Stimulated activated CD4-positive, alpha-beta T cell treated with anti-CD3 and anti-CD28 coated beads, Interleukin-12 subunit alpha, Interleukin-12 subunit beta, amount 100 ng/mL, for 4 hours (primary cell): ENCODE measurements at places on chromosomes 1 and 21.

DNA sequence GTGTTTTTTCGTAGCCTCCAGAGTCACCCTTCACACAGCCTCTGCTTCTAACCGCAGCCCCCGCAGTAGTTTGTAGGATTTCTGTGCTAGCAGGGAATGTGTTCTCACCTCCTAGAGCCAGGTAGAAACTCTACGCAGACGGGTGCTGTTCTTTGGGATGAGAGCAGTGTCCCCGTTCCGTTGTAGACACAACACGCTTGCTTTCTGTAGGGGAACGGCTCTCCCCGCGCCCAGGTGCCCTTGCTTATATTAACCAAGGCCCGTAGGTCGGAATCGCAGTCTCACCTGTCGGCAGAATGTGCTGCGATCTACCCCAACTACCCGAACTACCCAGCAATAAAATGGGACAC, 111.8 kb upstream of the NBPF11 start:
- no peak for DNase-seq

GRCh38 chr1:196590012-196590708, 18.1 kb downstream of the KCNT2 start:
- no peak for DNase-seq

DNA sequence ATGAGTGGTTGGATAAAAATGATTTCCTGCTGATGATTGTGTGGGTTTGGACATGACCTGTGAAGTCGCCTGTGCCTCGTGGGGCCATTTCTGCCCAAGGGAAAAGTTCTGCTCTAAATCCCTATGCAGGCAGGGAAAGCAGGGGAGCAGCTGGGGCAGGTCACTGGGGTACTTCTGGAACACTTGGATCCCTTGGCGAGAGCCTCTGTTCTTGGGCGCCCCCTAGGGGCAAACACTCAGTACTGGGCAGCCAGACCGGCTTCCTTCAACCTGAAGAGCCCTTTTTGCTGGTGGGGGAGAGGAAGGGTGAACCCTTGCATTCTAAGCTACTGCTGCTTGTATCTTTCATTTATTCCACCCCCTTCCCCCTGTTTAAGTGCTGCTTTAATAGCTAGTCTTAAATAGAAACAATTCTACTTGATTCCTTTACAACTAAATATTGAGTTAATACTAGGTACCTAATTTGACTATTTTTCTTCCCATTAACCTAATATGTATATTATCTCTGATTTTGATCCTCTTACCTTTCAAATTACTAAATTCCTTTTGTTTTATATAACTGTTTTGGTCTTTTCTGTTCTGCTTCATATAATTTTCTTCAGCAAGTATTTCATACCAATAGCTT, 5.1 kb upstream of the CLEC20A start:
- DNase-seq = peak; percentile 38

GRCh38 chr1:220487297-220487820, 40.6 kb upstream of the MARK1 start:
- DNase-seq = no peak

DNA sequence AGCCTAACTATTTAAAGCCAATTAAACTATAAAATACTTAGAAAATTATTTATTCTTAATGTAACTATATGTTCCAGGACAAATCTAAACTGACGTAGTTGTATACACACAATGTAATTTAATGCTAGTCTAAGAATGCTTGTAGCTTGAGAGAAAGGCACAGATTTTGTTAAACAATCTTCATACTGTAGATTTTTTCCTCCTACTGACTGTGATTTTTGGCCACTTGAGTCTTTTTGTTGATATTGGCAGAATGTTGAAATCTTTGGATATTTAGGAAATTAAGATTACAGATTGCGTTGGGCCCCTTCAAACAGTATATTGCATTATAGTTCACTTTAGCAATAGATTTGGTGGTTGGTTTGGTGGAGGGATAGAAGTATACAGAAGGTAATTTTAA, 40.5 kb downstream of the ATF3 start:
- DNase-seq = no peak

DNA sequence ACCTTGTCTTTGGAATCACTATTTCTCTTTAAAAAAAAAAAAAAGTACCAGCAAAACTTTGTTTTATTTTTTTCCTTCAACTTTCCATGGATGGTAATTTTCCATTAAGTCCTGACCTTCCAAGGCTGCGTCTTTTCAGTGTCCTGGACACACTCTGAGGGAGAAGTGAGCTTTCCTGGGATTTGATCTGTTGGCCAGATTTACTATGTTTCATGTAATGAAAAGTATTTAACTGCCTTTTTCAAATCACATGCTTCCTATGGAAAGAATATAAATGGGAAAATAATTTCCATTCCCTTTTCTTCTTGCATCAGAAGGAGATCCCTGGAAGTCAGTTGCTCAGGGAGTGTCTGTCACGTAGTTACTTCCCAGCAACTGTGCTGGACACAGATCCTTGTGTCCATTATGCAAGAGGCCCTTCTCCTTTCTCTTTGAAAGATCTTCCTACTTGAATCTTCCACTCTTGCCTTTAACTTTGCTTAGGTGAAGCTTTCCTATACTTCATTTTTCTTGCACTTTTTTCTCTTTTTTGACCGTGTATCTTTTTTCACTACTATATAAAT, 59.3 kb downstream of the CENPF start:
- no peak for DNase-seq

GRCh38 chr1:117671781-117672501, 66.1 kb downstream of the TENT5C start:
- DNase-seq = no peak

DNA sequence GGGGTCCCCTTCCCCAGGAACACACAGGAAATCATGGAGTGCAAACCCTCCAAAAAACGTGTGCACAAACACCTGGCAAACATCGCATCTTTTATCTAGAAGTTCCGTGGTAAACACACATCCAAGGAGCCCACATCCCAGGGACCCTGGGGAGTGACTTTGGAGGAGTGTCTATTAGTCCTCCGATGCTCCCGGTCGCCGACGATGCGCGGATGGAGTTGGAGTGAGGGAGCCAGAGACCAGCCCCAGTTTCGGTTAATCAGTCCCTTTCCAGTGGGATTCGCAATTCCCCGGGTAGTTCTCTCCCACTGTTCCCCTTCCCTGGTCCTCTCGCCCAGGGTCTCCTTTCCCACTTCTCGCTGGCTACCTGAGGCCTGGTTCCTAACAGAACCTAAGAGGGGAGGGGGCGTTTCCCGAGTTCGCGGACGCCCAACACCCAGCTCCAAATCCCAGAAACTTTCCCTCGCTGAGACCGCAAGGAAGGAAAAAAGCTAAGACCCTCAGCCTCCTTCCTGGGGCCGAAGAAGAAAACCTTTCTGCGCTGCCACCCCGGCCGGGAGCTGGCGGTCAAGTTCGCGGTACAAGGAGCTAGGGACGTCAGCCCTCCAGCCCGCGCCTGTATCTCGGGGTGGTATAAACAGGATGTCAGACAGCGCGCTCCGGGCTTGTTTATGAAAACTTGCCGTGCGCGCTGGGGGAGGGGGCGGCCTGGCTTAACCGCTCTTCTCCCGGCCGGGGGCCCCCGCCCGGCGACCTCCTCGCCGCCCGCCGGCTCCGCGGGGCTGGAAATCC, 787 bp downstream of the JAK1 start:
- peak; percentile 44 for DNase-seq

- no peak for DNase-seq
Observed at GRCh38 chr1:117561551-117561950, 44.3 kb upstream of the TENT5C start.

- no peak for DNase-seq
Observed at GRCh38 chr1:64941461-64942117, 24.8 kb downstream of the JAK1 start.

DNA sequence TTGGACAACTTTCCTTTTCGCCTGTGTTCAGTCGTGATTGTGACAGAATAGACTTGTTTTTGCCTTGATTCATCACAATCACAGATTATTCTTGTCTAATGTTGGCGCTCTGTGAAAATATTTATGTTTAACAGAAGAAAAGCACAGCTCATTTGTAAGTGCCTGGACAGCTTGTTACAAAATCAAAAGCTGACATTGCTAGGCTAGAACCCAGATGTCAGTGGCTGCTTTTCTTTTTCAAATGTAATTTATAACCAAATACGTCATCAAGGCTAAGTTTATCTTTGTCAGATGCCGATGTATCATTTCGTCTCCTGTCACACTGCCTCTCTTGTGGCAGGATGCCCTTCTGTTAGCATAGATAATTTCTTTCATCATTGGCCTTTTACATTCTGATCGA, 1227.3 kb downstream of the PLA2G4A start:
- no peak for DNase-seq

- DNase-seq = no peak
Observed at GRCh38 chr21:18298228-18298627, 53.6 kb downstream of the CHODL start.

- no peak for DNase-seq
Observed at GRCh38 chr1:152148051-152148450, 11.0 kb downstream of the RPTN start.

DNA sequence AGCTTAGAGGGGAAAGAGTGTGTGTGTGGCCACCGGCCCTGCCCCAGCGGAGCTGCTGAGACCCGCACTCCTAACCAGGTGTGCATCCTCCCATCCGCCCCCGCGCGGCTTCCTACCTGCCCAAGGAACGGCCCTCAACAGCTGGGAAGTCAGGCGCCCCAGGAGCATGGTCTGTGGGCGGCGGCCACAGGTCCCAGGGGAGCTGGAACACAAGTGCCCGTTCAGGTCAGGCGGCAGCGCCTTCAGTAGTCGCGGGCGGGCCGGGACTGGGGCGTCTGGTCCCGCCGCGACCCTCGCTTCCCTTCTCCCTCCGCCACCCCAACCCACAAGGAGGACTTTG, 448 bp downstream of the AURKAIP1 start:
- DNase-seq = no peak

GRCh38 chr1:175313672-175314225, 121.2 kb upstream of the KIAA0040 start:
- no peak for DNase-seq

GRCh38 chr1:65409314-65409713, 11.2 kb upstream of the LEPR start:
- no peak for DNase-seq

GRCh38 chr1:184242507-184242943, 144.3 kb upstream of the C1orf21 start:
- DNase-seq = no peak

DNA sequence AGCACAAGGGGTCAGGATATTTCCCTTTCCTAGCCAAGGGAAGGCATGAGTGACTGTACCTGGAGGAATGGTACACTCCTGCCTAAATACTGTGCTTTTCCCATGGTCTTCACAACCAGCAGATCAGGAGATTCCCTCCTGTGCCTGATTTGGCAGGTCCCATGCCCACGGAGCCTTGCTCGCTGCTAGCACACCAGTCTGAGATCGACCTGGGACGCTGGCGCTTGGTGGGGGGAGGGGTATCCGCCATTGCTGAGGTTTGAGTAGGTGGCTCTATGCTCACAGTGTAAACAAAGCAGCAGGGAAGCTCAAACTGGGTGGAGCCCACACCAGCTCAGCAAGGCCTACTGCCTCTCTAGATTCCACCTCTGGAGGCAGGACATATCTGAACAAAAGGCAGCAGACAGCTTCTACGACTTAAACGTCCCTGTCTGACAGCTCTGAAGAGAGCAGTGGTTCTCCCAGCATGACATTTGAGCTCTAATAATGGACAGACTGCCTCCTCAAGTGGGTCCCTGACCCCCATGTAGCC, 486.0 kb upstream of the CHRM3 start:
- DNase-seq = no peak

GRCh38 chr1:241157435-241157834, 199.6 kb downstream of the RGS7 start:
- no peak for DNase-seq

DNA sequence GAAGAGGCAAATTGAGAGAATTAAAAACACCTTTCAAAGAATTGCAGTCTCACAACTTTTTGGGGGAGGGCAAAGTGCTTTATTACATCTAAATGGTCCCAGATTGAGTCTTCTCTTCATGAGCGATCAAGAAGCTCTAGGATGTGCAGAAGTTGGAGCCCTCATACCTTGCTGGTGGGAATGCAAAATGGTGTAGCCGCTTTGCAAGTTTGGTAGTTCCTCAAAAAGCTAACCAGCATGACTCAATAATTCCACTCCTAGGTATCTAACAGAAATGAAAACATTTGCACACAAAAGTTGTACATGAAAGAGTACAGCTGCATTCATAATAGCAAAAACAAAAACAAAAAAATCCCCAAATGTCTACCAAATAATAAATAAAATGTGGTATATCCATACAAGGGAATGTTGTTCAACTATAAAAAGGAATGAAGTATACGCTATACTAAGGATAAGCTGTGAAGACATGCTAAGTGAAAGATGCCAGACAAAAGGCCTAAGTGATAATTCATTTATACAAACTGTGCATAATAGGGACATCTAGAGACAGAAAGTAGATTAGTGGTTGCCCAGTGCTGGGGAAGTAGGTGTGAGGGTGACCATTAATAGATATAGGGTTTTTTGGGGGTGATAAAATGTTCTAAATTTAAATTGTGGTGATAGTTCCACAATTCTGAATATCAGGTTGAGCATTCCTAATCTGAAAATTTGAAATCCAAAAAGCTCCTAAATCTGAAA, 55.2 kb downstream of the SELENOF start:
- no peak for DNase-seq

- no peak for DNase-seq
Observed at GRCh38 chr1:184975208-184975870, 1.0 kb upstream of the NIBAN1 start.

- DNase-seq = no peak
Observed at GRCh38 chr1:17086751-17087150, 32.5 kb downstream of the PADI2 start.

DNA sequence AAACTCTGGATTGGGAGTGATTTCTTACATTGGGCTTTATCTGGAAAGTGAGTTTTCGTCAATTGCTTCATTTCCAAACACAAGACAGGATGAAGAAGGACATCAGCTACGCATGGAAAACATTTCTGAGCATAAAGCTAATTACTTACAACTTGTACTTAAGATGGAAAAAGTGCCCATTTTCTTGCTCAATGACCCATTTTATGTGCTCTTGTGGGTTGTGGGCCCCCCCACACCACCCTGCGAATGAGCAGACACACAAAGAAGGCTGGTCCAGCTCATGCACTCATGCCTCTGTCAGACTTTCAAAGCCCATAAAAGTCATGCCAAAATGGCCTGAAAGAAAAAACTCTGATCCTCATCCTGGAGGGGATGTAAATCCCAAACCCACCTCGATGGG, 663.0 kb downstream of the AJAP1 start:
- no peak for DNase-seq

DNA sequence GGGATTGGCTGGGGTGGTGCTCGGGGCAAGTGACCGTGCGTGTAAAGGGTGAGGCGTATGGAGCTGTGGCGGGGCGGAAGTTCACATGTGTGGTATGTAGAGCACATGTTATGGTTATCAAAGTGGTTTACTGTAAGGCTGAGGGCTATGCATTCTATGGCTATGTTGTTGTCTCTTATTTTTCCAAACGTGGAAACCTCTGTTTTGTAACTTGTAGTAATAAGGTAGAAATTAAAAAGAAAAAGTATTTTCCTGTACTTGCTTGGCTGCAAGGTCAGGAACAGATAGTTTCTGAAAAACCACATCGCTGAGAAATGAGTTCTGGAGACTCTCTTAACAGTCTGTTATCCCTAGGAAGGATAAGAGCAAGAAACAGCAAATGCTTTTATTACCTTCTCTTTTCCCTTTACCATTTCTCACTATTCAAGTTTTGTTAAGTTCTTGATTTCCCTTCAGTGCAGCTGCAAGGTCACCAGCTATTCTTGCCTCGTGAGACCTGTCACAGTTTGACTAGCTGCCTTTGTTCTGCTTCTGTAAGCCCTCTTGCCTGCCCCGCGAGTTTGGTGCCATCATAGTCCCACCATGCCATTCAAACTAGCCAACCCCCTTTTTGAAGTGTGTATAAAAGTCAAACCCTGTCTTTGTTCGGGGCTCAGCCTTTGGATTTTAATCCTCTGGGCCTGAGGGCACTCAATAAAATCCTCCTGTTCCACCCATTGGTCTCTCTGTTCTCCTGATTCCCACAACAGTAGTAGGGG, 9.5 kb downstream of the RNU1-2 start:
- peak; percentile 38 for DNase-seq
